Renal cortex interstitium (tissue), 15 donors: ENCODE measurements at places on chromosomes 1 and 21. TPM values are rescaled to one million over a fixed set of nuclear protein-coding genes. Genes with fewer than 3 reads are reported as not detected.

DNA sequence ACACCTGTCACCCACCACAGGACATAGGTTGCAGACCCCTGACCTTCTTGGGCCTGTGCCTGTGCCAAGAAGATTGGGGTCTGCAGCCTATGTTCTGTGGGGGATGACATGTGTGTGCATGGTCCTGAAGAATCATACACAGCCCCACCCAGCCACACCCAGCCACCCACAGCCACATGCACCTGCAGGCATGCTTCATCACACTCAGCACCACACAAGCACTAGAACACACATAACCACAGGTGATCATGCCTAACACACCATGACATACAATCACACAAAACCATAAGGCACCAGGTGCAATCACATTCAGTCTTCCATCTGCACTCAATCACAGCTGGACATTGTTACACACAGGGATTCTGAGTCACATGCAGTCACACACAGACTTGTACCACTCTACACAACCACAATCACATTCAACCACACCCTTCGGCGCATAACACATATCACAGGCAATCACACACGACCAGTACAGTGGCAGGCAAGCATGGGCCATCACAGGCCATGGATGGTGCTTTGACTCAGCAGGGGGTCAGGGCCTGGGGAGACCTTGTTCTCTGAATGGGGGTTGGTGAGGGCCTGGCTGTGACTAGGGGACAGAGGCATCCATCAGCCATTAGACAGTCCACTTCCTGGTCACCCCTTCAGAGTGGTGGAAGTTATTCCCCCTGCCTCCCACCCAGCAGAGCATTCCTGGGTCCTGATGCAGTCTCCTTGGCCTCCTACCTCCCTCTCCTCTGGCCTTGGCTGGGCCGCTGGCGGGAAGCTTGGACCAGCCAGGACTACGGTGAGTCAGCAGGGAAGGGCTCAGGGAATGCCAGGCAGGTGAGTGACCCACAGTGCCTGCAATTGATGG lies 44.3 kb upstream of the EPS8L3 start:
- no peak for DNase-seq

GRCh38 chr1:157291083-157291482 lies 152.9 kb upstream of the ETV3 start:
- DNase-seq: no peak

DNA sequence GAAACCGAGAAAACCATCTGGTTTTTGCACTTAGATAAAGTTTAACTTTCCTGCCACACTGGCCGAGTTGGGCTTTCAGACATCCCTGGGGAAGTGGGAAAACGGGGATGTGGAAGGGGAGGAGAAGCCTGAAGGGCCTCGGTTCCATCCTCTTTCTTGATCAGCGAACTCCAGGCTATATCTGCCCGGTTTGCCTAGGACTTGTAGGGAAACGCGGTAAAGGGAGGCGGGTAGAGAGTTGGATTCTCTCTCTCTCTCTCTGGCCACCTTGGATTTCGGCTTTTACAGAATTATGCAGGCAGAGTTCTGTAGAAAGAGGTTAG lies 4.6 kb upstream of the LHX8 start:
- no peak for DNase-seq

DNA sequence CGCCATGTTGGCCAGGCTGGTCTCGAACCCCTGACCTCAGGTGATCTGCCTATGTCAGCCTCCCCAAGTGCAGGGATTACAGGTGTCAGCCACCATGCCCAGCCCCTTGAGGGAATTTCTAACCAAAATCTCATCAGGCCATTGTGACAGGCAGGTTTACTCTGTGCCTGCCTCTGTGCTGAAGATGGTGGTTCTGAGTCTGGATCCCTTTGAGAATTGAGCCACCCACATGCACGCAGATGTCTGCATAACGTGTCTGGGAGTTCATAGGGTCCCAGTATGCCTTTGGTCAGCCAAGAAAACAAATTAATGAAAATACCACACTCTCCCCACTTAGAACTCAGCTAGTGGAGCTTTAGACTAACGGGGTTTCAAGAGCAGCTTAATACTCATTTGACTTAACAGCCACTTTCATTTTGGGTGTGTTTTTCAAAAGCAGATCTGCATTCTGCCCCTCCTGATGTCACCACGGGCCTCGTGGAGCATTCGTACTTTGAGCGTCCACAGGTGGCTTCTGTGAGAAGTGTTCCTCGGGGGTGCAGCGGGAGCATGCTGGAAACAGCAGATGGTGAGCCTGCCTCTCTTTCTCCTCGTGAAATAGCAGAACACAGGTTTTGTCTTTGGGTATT lies 45.3 kb downstream of the DIP2A start:
- DNase-seq: no peak

DNA sequence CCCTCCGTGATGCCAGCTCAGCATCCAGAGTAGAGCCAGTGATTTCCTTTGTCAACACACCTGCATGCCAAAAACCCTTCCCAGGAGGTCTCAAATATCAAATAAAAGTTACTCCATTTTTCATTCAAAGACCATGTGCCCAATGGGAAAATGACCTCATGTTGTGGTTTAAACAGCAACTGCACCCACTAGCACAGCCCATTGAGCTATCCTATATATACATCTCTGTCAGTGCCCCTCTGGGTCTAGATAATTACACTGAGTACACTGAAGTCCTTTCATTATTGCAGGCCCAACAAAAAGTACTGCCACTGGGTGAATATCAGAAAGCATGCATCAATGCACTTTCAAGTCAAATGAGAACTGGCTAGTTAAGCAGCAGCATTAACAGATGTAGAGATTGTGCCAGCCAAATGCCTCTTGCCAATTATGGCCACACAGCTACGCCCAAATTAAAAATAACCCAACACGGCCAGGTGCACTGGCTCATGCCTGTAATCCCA lies 117.7 kb downstream of the SLC45A1 start:
- DNase-seq: no peak

DNA sequence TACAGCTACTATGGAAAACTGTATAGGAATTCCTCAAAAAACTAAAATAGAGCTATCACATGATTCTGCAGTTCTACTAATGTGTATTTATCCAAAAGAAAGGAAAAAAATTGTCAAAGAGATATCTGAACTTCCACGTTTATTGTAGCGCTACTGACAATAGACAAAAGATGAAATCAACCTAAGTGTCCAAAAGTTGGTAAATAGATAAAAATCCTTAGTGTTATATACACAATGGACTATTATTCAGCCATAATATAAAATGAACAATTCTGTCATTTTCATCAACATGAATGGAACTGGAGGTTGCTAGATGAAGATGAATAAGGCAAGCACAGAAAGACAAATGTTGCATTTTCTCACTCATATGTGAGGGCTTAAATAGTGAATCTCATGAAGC lies 1492.1 kb downstream of the MRPL39 start:
- no peak for DNase-seq

- no peak for DNase-seq
Observed at GRCh38 chr21:45737485-45738166, 94.1 kb downstream of the PCBP3 start.

DNA sequence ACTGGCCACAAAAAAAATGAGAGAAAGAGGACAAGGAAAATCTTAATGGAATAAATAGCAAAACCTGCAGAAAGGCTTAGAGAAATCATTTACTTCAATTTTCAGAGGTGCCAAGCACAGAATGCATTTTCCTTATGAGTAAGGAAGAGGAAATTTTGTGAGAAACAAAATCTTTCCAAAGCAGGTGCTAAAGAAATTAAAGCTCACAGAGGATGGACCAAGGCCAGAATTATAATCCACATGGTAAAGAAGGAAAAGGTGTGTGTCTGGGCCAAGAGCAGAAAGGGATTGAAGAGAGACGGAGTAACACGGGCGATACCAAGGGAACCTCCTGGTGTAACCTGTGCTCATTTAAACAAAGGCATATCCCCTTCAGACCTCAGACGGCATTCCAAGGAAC lies 340.0 kb upstream of the NFIA start:
- DNase-seq: no peak

DNA sequence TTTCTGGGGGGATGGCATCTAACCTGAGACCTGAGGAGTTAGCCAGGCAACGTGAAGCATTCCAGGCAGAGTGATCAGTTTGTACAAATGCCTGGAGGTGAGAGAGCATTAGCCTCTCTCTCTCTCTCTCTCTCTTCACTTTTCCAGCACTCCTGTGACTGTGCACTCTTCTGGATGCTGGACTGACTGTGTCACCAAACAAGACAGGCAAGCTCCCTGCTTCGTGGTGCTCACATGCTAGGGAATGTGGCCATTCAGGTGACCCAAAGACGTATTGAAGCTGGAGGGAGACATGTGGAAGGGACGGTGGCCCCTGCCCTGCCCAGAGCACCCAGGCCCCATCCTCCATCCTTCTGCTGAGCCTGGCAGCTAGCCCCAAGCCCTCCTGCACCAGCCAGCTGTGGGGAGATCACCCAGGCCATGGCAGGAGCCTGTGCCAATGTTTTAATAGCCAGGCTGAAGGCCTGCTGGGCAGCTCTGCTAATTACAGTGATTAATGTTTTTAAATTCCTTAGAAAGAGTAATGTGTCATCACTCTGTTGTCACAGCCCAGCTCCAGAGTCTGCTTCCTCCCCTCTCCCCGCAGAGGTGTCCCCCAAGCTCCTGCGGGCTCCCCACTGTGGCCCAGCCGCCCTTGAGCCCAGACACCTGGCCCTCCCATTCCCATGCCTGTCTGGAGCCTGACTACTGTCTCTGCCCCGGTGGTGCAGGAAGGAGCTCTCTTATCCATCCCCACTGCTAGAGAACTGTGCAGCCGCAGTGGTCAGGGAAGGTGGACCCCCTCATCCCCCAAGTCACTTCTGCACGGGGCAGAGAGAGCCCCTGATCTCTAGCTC lies 48.9 kb downstream of the UBIAD1 start:
- no peak for DNase-seq

DNA sequence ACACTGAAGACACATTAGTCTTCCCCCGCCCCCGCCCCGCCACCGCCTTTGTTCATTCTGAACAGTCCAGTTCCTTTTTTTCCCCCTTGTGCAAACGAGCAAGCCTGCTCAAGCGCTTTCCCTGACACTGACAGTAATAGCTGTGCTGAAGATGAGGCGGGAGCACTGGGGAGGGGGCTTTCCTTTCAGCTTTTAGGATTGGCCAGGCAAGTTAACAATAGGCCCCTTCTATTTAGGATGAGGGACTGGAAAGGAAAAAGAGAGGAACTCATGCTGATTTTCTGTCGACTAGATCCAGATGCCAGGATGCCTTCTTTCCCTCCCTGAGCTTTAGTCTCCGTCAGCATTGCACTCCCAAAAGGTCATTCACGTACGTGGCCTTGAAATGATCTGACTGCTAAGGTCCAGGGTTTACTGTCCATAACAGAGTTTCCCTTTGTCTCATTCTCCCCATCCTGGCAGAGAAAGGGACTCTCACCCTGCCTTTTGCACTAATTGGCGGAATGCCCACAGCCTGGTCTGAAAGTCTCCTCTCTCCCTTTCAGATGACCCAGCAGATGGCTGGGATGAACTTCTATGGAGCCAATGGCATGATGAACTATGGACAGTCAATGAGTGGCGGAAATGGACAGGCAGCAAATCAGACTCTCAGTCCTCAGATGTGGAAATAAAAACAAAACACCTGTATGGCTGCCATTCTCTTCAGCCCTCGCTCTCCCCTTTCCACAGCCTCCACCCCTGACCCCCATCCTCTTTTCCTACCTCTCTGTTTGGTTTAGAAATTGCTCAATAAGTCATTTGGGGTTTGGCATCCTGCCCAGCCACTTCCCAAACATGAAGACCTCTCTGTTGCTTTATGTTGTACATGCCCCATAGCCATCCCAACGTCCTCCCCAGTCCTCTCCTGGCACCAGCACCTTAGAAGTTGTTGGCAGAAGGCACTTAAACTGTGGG lies 28.6 kb upstream of the ZFP69B start:
- DNase-seq: no peak

- DNase-seq: no peak
Observed at GRCh38 chr1:30337324-30337620, 386.1 kb downstream of the MATN1 start.

DNA sequence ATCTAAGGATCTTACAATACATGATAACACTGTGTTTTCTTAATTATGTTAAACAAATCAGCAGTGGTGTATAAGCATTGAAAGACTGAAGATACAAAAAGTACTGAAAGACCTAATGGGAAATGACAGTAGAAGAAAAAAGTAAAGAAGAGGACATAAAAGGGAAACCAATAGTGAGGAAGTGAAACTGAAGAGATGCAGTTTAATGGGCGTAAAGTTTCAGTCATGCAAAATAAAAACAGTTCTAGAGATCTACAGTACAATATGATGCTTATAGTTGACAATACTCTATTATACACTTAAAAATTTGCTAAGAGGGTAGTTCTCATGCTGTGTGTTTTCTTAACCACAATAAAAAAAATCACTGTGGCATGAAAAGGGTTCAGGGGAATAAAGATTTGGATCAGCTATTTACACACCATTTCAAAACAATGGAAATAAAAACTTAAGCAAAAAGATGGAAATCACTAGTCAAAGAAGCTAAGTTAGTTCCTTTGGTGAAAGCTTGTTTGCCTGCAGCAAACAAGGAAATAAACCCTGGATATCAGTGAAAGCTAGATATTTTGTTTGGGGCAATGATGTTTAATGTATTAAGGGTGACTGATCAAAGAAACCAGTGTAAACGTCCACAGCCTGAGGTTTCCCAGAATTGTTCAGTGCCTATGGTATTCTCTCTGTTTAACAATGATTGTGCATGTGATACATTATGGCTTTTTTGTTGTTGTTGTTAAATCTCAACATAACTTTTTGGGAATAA lies 1160.8 kb upstream of the ADGRL2 start:
- no peak for DNase-seq

- no peak for DNase-seq
Observed at GRCh38 chr1:217885181-217885580, 254.0 kb downstream of the SPATA17 start.

- DNase-seq: no peak
Observed at GRCh38 chr1:106523497-106523896, 533.0 kb upstream of the PRMT6 start.

- no peak for DNase-seq
Observed at GRCh38 chr1:231600458-231600976, 26.1 kb upstream of the DISC1 start.

GRCh38 chr1:59384443-59384842 lies 87.5 kb downstream of the FGGY start:
- no peak for DNase-seq

TRAF3IP3 gene
- polyA plus RNA-seq: 1.2 TPM

C1orf53 gene
- 1.7 TPM for polyA plus RNA-seq

DIRAS3 gene
- polyA plus RNA-seq: 1.6 TPM

VWA5B1 gene
- polyA plus RNA-seq: 1.3 TPM

ADAMTS1 gene
- polyA plus RNA-seq: 98.9 TPM

ADORA1 gene
- 6.3 TPM for polyA plus RNA-seq
